ENCODE measurements at places on chromosomes 1 and 21. TPM values are rescaled to one million over a fixed set of nuclear protein-coding genes. Genes with fewer than 3 reads are reported as not detected.

DNA sequence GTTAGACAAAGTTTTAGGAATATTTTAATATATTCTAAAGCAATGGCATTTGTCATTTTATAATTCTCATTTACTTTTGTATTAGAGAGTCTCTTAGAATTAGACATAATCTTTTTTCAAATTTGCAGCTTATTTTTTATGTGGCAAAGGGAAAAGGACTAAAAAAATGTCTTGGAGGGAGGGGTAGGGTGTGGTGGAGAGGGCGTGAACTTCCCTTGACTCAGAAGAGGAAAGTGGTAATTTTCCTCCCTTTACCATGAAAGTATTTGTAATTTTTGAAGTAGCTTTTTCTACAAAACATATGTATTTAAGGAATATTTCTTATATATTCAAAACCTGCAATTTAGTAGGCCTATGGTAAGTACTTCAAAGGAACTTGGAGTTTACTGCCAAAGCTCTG, 6.9 kb upstream of the RABGAP1L start:
- no peak for DNase-seq

GRCh38 chr1:245972476-245972875, 534.6 kb downstream of the SMYD3 start:
- DNase-seq, result no peak

DNA sequence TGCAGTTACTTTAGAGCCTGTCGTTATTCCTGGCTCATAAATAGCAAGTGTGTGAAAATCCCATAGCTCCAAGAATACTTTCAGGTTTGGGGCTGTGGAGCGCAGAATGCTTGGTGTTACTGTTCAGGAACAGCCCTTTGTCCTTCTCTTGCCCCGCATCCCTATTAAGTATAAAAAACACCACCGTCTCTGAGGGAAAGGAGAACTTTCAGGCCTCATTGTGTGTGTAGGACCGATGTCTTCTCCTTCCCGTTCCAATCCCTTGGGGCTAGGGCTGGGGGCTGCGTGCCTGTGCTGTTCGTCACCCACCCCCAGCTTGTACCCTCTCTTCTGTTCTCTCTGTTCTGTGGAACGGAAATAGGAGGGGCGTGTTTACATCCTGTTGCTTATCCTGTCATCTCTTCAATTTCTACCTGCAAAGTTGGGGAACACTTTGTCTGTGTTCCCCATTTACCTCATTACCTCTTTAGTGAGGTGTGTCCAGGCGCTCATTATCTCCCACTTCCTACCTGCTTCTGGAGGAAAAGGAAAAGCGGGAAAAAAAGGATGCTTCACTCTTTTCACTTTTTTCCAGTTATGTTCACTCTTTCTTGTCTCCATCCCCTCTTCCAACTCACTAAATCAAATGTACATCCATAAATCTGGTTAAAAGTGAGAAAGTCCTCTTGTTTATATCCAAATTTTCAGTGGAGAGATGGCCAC, 788 bp upstream of the TXNIP start:
- DNase-seq, result no peak

DNA sequence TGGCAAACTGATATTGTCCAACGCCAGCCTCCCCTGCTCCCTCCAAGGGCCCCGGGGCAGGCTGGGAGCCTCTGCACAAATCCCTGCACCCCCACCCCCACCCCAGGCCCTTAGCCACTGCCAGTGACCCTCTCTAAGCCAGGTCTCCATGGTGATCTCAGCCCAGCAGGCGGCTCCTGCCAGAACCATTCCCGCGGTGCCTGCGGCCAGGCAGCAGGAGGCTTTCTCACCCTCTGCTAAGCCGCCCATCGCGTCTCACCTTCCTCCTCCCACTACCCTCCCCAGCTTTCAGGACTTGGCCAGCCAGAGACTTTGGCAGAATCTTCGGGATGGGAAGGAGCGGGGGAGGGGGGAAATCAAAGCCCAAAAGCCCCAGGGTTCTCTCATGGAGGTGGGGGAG, 46.8 kb upstream of the WASF2 start:
- peak; percentile 80 for DNase-seq

DNA sequence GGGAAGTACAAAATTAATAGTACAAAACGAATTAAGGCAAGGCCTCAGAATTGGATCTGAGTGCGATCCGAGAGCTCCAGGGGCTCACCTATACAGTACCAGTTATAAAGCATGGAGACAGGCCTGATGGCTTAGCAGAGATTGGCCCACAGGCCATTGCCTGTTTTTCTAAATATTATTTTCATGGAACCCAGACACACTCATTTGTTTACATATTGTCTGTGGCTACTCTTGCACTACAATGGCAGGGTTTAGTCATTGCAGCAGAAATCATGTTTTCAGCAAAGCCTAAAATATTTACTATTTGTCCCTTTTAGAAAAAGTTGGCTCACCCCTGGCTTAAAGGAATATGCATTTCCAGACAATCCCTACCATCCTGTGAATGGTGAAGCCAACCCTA, 578.9 kb downstream of the PLPP3 start:
- no peak for DNase-seq

DNA sequence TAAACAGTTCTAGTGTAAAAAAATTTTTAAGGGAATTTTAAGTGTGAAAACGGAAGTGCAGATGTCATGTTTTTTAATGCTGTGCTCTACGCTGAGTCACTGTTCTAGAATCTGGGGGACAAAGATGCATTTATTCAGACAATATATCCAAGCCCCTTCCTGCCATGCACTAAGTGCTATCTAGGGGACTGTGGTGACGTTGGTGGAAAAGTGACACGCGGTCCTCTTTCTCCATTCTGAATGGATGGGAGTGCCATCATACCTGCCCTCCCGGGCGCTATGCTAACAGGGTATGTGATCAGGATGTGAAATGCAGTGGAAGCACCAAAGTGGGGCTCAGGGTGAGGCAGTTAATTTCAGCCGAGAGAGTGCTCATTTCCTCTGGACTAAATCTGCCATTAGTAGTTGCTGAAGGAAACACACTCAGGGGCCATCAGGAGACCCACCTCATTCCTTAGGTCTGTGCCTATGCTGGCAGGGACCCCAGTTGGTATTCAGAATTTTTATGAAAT, 6.6 kb downstream of the C1orf226 start:
- no peak for DNase-seq

RIPPLY3 gene
- total RNA-seq, result 0.17 TPM

GRCh38 chr1:182860658-182861057, 21.5 kb downstream of the DHX9 start:
- no peak for DNase-seq

DNA sequence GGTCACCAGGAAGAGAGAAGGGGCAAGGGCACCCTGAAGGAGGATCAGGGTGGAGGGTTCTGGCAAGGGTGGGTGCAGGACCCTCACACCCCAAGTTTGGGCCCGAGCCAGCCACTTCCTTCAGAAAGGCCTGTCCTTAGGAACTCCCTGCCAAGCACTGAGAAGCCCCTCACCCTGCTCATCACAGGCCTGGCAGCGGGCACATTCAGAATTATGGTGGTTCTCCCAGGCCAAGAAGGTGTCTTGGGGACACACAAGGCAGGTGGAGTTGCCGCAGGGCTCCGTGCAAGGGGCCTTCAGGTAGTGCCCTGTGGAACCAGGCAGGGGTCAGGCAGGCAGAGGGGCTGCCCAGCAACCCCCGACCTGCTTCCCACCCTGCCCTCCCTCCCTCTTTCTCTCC, 1.1 kb downstream of the TNFRSF25 start:
- no peak for DNase-seq

DNA sequence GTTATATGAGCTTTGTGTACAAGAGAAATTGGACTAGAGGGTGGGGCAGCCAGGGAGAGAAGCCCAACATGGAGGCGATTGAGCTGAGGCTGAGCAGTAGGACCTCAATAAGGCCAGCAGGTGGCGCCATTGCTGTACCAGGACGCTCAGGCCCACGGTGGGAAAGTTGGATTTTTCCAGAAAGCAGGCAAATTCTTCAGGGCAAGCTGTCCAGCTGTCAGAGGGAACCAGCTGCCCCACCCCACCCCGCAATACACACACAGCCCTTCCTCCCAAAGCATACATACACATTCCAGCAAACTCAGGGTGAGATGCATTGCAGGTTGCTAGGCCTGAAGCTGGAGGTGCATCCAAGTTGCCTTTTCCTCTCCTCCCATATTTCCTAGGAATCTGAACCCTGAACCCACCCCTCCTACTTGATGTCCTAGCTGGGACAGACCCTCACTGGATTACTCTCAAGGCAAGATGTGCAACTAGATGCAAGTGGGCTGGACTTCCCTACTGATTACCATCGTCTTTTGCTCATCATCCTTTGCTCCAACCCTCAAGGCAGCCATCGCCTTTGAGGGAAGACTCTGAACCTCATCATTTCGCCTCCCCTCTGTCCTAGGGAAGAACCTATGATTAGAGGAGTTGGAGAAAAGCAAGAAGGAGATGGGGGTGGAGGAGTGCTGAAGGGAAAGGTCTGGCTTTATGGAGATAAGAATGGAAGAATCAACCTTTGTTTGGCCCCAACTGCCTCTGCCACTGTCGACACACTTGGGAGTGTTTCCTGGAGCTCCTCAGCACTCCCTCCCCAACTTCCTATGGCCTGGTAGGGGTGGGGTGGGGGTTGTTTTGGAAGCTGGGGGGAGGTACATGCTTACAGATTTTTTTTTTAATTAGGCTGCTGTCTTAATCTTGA, 25.5 kb downstream of the CD34 start:
- DNase-seq, result peak; percentile 92

DNA sequence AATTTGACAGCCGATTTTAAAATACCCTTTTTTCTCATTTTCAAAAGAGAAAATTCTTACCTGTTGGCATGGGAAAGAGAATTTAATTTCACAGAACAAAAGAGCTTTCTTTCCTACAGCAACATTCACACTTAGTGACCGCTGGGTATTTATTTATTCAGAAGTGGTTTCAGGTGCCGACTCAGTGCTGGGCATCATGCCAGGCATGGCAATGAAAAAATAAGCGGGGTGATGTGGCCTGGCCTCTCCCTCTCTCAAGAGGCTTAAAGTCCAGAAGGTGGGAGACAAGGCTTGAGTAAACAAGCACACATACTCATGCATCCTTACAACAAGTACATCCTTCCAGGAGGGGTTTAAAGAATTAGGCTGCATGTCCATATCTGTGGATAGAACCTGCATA, 4.1 kb upstream of the PCP4 start:
- no peak for DNase-seq

GRCh38 chr1:201563941-201564340, 25.0 kb downstream of the NAV1 start:
- no peak for DNase-seq

SH2D1B gene
- total RNA-seq, result not detected

ANKRD65 gene
- total RNA-seq, result 6.5 TPM

C1orf141 gene
- not detected for total RNA-seq

- DNase-seq, result peak; percentile 3
These were observed 52.1 kb upstream of the ADARB1 start for GRCh38 chr21:45022348-45022675.

- DNase-seq, result no peak
These were observed 328.1 kb upstream of the LYPLAL1 start for GRCh38 chr1:218845589-218845988.

GRCh38 chr1:25644962-25645361, 28.4 kb downstream of the MAN1C1 start:
- DNase-seq, result no peak

DNA sequence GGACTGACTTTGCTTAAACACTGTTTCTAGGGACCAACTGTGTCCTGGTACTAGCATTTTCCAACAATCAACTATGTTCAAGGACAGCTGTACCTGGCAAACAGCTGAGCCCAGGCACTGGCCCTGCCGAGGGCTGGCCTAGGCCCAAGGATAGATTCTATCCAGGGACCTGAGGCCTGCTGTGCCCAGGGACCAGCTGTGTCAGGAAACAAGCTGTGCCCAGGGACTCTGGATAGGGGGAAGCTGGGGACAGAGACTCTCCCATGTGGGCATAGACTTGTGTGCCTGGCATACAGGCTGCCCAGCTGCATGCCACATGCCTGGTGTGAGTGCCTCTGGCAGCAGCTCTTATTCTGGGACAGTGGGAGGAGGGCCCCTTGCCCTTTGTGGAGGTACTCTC, 38.1 kb upstream of the POU3F1 start:
- no peak for DNase-seq

DNA sequence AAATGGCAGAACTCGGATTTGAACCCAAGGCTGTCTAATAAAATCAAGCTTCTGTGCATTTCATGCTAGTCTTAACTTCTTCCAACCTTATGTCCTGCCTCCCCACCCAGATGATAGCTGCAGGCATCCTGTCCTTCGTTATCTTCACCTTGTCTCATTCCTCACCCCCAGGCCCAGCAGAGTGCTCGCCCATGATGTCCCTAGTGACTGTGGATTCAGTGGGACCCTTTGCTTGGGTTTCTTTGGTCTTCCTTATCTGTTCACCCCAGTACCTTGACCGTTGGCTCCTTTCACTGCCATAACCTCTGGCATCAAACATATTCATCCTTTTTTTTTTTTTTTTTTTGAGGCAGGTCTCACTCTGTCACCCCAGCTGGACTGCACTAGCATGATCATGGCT, 5.6 kb upstream of the BSDC1 start:
- no peak for DNase-seq

EPHB2 gene
- 11.9 TPM for total RNA-seq

LAX1 gene
- total RNA-seq, result not detected

DNA sequence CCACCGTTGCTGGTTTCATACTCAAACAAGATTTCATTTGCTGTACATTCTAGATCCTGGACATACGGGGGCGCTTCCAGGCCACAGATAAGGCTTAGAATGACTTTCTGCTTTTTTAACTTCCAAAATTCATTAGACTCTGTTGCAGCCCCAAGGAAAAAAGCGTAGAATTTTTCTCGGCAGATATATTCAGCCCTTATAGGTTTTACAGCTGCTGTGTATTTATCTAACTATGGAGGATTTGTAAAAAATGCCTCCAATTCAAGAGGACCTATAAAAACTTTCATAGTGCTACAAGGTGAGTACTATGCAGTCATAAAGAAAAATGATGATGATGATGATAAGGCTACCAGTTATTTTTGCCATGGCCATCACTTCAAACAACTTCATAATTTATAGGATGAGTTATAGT, 51.6 kb downstream of the SLC30A10 start:
- no peak for DNase-seq

DNA sequence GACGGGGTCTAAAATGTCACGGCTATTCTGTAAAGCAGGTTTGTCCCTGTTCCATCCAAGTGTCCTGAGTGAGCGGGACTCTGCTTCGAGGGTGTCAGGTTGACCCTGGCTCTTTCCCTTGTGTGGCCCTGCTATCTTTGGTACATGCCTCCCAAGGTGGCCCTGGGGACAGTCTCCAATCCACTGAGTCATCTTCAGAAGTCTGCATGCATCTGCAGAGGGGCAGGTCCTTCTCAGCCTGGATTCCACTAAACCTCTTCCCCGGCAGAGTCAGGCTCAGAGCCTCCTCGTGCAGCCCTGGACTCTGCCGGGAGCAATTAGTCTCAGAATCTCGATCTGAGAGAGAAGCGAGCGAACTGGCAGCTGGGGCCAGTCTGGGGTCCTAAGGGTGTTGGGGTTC, 50.1 kb upstream of the KCNJ15 start:
- DNase-seq, result no peak

DNA sequence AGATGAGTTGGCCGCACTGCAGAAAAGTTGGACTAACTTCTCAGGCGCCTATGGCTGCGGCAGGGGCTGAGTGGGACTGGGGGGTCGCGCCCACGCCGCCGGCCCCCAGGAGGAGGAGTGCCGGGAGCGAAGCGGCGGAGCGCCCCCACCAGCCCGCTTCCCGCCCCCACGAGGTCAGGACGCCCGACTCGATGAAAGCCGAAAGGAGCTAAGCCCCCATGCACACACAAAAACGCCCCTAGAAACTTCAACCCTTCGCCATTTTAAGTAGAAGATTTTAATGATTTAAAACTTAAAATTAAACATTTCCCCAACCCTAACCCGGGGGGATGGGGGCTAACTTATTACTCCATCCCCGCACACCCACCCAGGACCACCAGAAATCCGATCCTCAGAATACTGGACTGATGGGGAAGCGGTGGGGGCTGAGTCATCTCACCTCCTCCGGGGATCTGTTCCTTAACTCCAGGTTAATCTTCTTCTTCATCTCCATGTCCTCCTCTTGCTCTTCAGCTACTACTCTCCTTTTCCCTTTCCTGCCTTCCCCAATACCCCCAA, 539 bp downstream of the ANP32E start:
- peak; percentile 23 for DNase-seq
